ENCODE measurements at places on chromosomes 5 and 9.
A peak's percentile ranks its signal among the peaks of the same experiment; 100 is the strongest.

DNA sequence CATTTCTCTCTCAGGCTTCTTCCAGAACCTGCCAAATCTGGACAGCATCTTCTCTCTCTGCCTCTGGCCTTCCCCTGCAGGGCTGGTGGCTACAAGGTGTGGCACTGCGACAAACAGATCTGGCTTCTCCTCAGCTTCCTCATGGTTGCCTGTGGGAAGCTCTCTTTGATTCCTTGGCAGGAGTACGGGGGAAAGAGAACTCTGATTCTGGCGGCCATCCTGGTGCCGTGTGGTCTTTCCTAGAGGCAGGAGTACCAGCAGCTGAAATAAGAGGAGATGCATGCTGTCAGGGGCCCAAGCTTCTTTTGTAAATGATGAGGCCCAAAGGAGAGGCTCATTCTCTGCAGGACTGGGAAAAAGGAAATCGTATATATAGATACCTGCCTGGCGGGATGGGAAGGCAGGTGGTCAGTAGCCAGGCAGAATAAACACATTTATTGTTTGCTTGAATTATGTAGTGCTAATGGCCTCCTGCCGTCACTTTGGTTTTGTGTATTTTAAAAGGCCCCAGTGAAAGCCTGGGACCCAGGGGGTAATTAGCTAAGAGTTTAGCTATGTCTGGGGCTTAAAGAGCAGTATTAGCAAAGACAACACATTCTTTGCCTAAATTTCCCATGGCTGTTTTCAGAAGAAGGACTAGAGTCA, at the start of gene CER1:
Gene CER1, minus strand, starts transcription at position 343 of the 645 bp plus-strand sequence. Its CDS starts 61 bp downstream, at position 282.
- DNase-seq, result no peak

GRCh38 chr5:2239201-2239910, 356.6 kb upstream of the IRX4 start:
- DNase-seq, result no peak

DNA sequence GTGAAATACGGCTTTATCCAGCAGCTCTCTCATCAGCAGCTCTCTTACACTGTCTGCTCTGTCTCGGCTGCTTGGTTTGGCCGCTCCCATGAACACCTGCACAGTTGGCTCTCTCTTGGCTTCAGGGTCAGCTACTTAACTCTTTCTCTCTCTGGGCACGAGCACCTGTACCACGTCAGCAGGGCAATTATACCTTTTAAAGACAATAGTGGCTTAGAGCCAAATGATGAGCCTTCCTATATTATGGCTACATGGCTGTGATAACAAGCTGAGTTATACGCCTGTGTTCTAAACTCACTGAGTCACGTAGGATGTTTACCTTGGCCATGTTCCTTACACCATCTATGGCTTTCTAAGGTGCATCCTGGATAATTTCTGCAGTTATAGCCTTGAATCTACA, 69.2 kb upstream of the CTNND2 start:
- no peak for DNase-seq

- DNase-seq, result no peak
Measured at GRCh38 chr9:104240890-104241289, 146.8 kb downstream of the SMC2 start.

DNA sequence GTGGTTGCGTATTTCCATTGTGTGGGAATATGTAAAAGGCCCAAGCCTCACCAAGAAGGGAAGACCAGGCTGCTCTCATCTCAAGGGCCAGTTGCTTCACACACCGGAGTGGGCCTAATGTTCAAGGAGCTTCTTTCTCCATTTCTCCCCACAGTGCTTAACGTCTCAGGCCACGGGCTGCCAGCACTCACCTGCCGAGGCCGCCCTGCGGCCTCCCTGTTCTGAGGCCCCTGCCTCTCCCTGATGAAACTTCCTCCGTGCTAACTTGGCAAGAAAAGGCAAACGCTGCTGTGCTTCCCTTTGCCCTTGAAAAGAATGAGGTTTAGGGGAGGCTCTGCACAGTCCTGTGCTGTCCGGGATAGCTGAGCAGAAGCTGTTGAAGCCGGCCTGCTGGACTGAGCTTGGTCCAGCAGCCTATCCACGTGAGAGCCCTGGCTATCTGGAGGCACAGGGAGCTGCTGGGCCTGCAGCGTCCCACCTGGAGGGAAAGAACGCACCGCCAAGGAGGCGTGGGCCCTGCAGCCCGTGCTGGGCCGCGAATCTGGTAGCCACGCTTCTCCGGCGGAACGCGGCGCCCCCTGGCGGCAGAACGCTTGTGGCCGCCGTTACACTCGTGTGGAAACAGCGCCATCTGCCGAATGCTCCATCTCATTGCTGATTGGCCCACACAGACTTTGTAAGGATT, 73.5 kb upstream of the PRSS3 start:
- peak; percentile 62 for DNase-seq

DNA sequence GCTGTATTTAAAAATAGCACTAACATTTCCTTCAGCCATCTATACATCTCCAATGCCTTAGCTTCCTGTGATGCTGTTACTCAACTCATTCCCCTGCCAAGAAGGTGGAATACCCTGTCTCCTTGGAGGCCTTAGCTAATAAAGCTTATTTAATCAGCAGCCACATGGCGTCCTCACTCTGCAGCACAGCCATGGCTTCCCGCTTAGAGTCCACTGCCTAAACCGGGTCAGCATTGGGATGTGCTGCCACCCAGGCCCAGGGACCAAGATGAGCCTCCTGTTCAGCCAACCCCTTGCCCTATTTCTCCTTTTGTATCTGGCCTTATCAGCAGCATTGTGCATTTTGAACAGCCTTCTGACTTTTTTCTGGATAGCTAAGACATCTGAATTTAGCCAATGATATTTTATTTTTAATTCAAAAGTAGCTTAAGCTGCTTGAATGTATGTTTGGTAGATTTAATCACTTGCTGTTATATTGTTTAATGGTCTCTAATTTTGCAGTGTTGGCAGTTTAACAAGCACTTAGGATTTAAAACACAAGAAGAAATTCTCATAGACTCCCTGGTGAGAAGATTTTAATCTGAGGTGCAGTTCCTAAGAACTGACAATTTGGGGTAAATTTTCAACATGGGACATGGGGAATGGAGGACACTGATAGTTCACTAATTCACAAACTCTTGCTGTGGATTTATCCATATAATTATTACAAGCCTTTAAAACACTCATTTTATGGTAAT, 113.0 kb downstream of the RPS23 start:
- no peak for DNase-seq

- no peak for DNase-seq
Measured at GRCh38 chr5:181105391-181106025, 25.5 kb downstream of the OR2V1 start.

DNA sequence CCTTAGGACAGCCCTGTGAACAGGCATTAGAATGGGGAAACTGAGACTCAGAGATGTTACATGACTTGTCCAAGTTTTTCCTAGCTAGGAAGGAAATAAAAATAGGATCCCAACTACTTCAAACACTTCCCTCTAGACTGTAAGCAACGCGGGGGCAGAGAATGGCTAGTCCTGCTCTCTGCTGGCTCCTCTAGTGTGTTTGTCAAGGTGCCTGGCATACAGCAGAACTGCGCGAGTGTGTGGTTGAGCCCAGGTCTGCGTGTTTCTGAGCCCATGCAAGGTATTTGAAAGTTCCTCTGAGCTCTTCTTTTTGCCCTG, 152.5 kb downstream of the MACROH2A1 start:
- DNase-seq, result no peak

DNA sequence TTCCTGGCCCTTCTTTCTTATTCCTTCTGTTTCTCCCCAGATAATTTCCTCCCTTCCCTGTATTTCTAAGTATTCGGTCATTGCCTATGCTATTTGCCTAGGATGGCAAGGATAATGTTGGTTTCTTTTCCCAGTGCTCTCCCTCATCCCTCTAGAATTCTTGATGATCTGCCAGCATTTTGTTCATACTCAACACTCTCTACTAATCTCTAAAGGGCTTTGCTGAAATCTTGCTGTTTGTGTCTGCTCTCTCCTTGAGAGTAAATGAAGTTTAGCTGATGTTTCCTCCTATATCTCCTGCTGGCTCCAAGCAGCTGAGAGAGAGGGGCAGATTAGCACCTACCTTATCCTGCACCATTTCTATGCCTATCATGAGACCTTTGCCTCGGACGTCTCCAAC, 38.1 kb downstream of the AGXT2 start:
- DNase-seq, result no peak

- no peak for DNase-seq
Measured at GRCh38 chr5:177472460-177473442, 683 bp downstream of the DBN1 start.

DNA sequence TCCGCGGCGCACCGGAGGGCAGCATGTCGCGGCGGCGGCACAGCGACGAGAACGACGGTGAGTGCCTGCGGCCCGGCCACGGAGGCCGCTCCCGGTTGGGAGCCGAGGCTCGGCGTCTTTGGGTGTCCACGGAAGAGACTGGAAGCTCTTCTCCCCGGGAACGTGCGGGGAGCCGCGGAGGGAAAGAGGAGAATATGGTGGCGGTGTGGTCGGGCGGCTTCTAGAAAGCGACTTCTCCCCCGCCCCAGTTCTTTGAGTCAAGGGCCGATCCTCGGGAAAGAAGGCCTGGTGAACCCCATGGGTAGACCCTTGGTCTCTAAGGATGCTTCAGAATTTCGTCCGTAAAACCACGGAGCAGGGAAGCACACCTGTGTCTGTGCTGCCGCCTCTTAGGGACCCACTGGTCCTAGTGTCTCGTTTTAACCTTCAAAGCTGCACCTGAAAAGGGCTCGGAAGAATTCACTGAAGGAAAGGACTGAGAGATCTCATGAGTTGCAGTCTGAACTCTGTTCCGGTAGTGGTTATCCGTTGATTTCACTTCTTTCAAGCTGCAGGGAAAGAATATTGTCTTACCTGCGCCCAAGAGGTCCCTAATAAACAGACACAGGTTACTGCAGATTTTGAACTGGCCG, 354 bp downstream of the NCBP1 start:
- DNase-seq, result no peak

- no peak for DNase-seq
Measured at GRCh38 chr9:94145640-94146039, 61.4 kb downstream of the PTPDC1 start.

GRCh38 chr5:100970646-100971255, 67.7 kb upstream of the ST8SIA4 start:
- no peak for DNase-seq

GRCh38 chr5:99061711-99062110, 132.9 kb upstream of the CHD1 start:
- DNase-seq, result no peak

- DNase-seq, result no peak
Measured at GRCh38 chr9:88462191-88462590, 72.8 kb upstream of the NXNL2 start.

DNA sequence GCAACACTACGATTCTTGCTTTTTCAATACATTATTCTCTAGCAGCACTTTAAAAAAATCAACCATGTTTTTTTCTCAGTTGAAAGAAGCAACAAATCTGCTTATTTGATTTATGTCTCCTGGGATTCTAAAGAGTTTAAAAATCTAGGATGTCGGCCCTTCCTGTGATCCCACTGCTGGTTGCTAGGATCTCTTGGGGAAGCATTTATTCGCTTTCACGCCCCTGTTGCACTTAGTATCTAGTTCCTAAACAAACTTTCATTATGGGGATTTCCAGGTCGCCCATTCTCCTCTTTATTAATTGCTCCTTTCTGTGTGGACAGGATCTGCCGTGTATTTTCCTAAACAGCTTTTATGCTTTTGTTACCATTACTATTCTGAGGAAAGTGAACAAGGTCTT, 313.5 kb downstream of the AGTPBP1 start:
- DNase-seq, result no peak

GRCh38 chr9:1057910-1058309, 7.8 kb downstream of the DMRT2 start:
- DNase-seq, result peak; percentile 45

GRCh38 chr5:158058208-158059120, 199.5 kb upstream of the CLINT1 start:
- no peak for DNase-seq

- no peak for DNase-seq
Measured at GRCh38 chr9:94817291-94818177, 91.0 kb downstream of the AOPEP start.

DNA sequence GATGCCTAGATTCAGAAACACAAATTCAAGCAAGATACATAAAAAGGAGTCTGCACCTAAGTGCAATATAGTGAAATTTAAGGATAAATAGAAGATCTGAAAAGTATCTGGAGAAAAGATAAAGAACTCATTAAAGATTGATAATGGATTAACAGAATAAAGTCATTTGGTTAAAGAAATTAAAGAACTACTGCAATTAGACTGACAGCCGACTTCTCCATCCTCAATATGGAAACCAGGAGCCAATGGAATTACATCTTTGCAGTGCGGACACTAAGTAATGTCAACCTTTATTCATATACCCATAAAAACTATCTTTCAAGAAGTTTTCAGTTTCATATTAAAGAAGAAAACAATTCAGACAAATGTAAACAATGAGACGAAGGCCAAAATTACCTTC, 81.0 kb downstream of the MRPL36 start:
- DNase-seq, result no peak

DNA sequence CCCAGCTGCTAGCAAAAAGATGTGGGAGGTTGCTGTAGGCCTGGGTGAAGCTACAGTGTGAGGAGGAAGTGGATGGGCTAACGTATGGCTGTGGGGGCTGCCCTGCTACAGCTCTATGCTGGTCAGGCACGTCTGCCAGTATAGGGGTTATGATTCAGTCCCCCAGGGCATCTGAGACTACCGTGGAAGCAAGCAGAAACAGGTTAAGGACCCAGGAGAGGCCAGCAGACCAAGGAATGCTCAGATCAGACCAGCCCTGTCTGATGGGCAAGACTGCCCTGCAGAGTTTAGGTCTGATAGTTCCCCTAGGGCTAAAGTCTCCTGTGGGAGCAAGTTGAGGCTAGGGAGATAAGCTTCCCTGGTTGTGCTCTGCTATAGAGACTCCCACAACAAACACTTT, 416.1 kb upstream of the CTNND2 start:
- DNase-seq, result no peak

DNA sequence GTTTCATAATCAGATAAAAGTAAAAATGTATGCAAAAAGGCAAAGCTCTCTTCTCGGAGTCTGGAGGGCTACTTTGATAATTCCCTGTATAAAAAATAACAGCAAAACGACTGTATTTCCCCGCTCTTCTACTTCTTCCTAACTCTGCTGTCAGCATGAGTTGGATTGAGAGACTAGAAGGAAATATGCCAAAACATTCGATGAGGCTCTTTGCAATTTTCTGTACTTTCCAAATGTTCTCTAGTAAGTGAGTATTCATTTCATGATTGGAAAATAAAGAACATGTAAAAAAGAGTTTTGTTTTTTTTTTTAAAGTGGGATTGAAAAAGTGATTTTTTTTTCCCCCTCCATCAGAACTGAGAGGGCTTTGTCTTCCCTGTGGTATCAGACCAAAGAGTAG, 677.5 kb downstream of the ACTL7B start:
- DNase-seq, result no peak

DNA sequence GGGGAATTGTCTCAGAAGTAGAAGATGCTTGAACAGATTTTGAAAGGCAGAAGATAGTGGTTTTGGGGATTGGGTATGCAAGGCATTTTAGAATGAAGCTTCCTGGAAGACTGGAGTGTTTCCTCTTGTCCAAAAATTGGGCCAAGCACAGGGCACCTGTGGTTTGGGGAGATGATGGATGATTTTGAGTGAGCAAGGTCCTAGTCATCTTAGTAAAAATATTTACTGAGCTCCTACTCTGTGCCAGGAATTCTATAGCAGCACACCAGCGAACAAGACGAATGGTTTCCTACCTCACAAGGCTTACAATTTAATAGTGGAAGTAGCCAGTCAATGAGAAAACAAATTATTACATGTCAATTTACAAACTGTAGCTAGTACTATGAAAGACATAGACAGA, 484.4 kb upstream of the KIF2A start:
- no peak for DNase-seq

- no peak for DNase-seq
Measured at GRCh38 chr9:35713578-35713977, 18.4 kb downstream of the TLN1 start.

GRCh38 chr9:104772714-104773510, 9.0 kb downstream of the NIPSNAP3B start:
- DNase-seq, result no peak
